Thoracic aorta (tissue), 2 donors: ENCODE measurements at places on chromosomes 12 and 14. TPM values are rescaled to one million over a fixed set of nuclear protein-coding genes. Genes with fewer than 3 reads are reported as not detected.

DNA sequence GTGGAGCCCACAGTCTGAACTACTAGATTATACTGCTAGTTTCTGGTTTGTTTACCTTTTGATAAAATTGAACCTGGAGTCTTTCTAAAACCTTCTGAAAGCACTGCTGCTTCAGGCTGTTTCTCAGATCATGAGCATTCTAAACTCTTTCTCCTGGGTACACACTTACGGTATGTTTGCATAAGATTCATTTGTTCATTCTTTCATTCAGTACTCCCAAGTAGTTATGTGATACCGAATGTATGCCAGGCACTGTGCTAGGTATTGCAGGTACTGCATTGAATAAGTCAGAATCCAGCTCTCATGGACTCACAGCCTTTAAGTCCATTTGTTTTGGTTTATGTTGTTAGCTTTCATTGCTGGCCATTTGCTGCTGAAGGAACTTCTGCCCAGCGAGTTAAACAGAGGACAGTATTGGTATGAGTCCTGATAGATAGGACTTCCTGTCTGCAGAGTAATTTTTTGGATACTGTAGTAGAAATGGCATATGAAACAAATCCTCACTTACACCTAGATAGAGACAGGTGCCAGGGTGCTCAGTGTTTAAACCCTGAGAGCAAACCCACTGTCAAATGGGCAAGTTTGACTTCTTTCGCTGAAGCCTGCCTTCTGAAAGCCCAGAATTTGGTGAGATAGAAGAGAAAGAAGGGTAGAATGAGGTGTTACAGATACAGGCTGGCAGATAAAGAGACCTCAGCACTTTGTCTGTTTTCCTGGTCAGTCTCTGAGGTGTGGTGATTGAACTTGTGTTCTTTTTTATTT lies 2.1 kb downstream of the SUSD6 start:
- no peaks in the 10 kb centered on the region for H3K27me3 ChIP-seq
- peak overlapping the region; percentile 97 for H3K27ac ChIP-seq
- H3K4me3 ChIP-seq, result peak overlapping the region; percentile 90
- no peaks in the 10 kb centered on the region for H3K36me3 ChIP-seq
- peaks cover 70% of the 10 kb centered on the region for H3K4me1 ChIP-seq

- no peaks in the 10 kb centered on the region for H3K36me3 ChIP-seq
- H3K27me3 ChIP-seq, result no peaks in the 10 kb centered on the region
- peaks cover 67% of the 10 kb centered on the region for H3K4me1 ChIP-seq
- DNase-seq, result no peak
These were observed 66.2 kb upstream of the PNMA1 start for GRCh38 chr14:73780391-73780790.

DNA sequence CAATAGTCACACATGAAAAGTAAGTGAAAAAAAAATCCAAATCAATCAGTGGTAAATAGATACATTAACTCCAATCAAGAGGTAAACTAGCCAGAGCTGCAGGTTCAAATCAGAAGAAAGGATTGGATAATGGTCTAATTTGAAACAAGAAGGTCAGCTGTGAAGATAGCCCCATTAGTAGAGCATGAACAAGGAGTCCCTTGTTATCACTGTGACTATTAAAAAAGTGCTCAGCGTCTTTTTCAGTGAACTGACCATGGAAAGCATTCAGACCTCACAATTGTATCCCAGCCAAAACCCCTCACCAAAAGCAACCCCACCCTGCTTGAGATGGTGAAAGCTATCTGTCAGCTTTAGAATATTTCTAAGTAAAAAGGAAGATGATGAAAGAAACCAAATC lies 125.0 kb upstream of the EGLN3 start:
- H3K27ac ChIP-seq, result no peak overlapping the region
- no peaks in the 10 kb centered on the region for H3K4me1 ChIP-seq
- no peak for DNase-seq
- H3K36me3 ChIP-seq, result no peaks in the 10 kb centered on the region
- H3K4me3 ChIP-seq, result no peak overlapping the region
- H3K27me3 ChIP-seq, result no peaks in the 10 kb centered on the region

IL31 gene
- not detected for total RNA-seq

DNA sequence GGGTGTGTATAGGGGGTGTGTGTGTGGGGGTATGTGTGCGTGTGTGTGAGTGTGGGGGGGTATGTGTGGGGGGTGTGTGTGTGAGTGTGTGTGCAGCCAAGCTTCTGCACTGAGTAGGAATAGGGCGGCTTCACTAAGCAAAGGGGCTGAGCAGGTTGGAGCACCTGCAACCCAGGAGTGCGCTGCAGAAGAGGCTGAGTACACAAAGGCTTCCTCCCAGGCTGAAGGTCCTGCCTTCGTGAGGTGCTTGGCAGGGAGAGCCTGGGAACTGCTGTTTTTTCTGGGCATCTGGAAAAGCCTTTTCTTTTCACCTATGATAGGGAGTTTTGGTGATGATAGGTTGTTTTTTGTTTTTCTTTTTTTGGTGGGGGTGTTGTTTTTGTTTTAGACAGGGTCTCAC lies 6.0 kb upstream of the NUDT14 start:
- DNase-seq, result no peak
- no peaks in the 10 kb centered on the region for H3K27me3 ChIP-seq
- no peak overlapping the region for H3K27ac ChIP-seq
- H3K36me3 ChIP-seq, result no peaks in the 10 kb centered on the region
- H3K4me1 ChIP-seq, result no peaks in the 10 kb centered on the region

GRCh38 chr12:56683-57346 lies 9.8 kb upstream of the IQSEC3 start:
- H3K4me3 ChIP-seq, result no peak overlapping the region
- no peak overlapping the region for H3K27ac ChIP-seq
- no peaks in the 10 kb centered on the region for H3K4me1 ChIP-seq
- peaks cover 8% of the 10 kb centered on the region for H3K27me3 ChIP-seq
- H3K36me3 ChIP-seq, result no peaks in the 10 kb centered on the region

ASB2 gene
- 48.3 TPM for total RNA-seq

WNT5B gene
- total RNA-seq, result 2.3 TPM

DNA sequence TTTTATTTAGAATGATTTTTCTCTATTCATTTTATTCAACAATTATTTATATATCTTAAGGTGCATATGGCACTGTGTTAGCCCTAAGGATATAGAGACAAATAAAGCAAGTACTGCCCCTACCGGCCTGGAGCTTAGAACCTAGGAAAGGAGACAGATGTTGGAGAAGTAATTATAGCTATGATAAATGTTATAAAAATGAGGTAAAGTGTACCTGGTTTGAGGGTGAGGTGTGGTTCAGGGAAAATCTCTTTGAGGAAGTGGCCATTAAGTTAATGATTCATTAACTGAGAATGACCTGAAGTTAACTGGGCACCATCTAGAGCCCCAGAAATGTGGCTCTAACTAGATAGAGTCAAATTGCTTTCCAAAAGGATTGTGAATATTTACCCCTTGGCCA lies 31.9 kb downstream of the CDKL1 start:
- H3K27me3 ChIP-seq, result no peaks in the 10 kb centered on the region
- no peak for DNase-seq
- no peaks in the 10 kb centered on the region for H3K36me3 ChIP-seq
- no peaks in the 10 kb centered on the region for H3K4me1 ChIP-seq
- H3K27ac ChIP-seq, result no peak overlapping the region

RNF212B gene
- total RNA-seq, result not detected

- no peaks in the 10 kb centered on the region for H3K27me3 ChIP-seq
- DNase-seq, result no peak
- H3K4me3 ChIP-seq, result no peak overlapping the region
- H3K36me3 ChIP-seq, result no peaks in the 10 kb centered on the region
- H3K4me1 ChIP-seq, result no peaks in the 10 kb centered on the region
These were observed 92.7 kb downstream of the DYRK2 start for GRCh38 chr12:67741270-67741669.

DNA sequence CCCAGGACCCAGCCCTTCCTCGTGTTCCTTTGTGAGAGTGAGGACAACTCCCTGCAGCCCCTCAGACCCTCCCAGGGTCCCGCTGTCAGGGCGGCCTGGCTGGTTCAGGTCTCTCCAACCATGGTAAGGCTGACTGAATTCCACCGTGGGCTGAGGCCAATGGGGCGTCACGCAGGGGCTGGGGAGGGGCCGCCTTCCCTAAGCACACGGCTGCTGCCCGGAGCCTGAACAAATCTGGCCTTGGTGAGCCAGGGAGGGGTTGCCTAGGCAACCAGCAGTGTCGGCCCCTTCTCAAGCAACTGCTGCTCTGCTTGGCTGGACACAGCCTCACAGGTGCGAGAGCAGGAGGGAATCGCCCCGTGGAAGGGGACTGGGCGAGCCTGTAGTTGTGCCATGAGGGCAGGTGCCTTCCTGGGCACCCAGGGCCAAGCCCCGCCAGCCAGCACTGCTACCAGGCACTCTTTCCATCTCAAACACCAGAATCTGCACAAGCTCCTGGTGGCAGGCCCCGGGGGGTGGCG lies 37.0 kb upstream of the GALNT9 start:
- H3K36me3 ChIP-seq, result no peaks in the 10 kb centered on the region
- H3K27ac ChIP-seq, result no peak overlapping the region
- H3K4me3 ChIP-seq, result no peak overlapping the region
- H3K4me1 ChIP-seq, result no peaks in the 10 kb centered on the region

DNA sequence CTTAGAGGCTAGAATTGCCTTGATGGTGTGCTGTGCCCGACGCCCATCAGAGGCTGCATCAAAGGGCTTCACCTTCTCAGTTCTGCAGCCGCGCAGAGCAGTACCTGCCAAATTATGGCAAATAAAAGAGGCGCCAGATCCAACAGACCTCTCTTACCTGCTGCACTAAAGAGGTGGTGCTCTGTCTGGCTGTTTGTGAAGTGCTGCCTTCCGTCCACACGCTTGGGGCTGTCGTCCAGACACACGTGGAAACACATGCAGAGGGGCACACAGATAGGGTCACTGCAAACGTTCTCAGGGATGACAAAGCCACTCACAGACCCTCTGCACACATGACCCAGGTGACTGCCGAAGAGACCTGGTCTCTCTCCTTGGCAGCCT lies 617.5 kb downstream of the VRK1 start:
- H3K4me3 ChIP-seq, result no peak overlapping the region
- no peak overlapping the region for H3K27ac ChIP-seq
- H3K27me3 ChIP-seq, result no peaks in the 10 kb centered on the region
- DNase-seq, result no peak
- no peaks in the 10 kb centered on the region for H3K4me1 ChIP-seq
- H3K36me3 ChIP-seq, result no peaks in the 10 kb centered on the region

DNA sequence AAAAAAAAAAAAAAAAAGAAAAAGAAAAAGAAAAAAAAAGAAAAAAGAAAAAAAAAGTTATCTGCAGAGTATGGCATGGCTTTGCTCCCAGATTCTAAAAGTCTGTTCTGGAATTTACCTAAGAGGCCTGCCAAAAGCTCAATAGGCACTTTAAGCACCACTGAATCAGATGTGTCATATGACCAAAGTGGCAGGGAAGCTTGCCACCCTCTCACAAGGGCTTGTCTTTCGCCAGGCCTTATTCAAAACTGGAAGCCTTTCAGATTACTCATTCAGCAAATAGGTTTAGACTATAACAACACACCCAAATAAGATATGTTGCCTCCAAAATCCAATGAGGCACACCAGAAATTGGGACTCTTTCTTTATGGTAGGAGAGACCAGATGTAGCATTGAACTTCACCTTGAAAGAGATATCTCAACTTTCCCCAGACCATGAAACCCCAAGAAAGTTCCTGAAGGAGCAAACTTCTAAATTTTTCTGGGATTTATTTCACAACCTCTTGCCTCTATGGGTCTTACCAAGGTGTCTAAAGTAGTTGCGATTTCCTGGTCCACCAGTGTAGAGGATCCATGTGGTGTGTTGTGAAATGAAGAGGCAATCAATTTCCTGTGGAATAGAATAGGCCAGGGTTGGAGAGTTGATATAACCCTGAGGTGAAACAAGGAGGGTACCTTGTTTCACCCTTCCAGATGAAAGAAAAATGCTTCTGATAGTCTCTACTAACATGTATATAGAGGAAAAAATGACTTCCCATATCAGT lies 218.8 kb downstream of the DAD1 start:
- DNase-seq, result peak; percentile 39
- H3K4me1 ChIP-seq, result peaks cover 23% of the 10 kb centered on the region
- peak overlapping the region; percentile 78 for H3K27ac ChIP-seq
- no peaks in the 10 kb centered on the region for H3K27me3 ChIP-seq
- H3K4me3 ChIP-seq, result no peak overlapping the region

GRCh38 chr14:51879170-51879569 lies 18.8 kb downstream of the GNG2 start:
- no peak for DNase-seq
- H3K27ac ChIP-seq, result no peak overlapping the region
- H3K27me3 ChIP-seq, result no peaks in the 10 kb centered on the region
- no peaks in the 10 kb centered on the region for H3K36me3 ChIP-seq

KLHL33 gene
- total RNA-seq, result 0.14 TPM

- no peak for DNase-seq
- no peak overlapping the region for H3K4me3 ChIP-seq
- no peaks in the 10 kb centered on the region for H3K27me3 ChIP-seq
- H3K36me3 ChIP-seq, result no peaks in the 10 kb centered on the region
These were observed 14.8 kb upstream of the ETNK1 start for GRCh38 chr12:22610131-22610530.

SLC8B1 gene
- total RNA-seq, result 41.7 TPM

DNA sequence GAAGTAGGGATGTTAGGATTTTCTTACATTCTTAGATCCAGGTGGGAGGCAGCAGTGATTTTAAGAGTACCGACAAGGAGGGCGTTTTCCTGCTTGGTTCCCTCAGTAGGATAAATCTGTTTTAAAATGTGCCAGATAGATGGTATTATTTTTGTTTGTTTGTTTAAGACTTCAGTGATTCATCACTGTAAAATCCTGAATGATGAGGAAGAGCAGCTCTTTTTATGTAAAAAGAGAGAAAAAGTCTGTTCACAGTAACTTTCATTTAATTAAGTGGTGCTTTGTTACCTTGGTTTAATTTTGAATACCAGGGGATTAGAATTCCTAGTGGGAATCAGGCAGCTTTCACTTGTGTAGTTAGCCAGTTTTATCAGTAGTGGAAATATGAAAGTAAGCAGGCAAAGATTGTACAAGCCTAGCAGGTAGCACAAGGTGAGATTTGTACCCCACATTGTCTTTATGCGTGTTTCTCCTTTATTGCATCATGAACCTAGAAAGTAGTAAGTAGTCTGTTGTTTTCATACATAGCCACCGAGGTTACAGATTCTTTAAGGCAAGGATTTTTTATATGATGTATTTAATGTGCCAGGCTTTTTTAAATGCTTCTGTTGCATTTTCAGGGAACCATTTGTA lies 349.6 kb downstream of the CCDC91 start:
- H3K36me3 ChIP-seq, result no peaks in the 10 kb centered on the region
- H3K27ac ChIP-seq, result no peak overlapping the region
- H3K4me3 ChIP-seq, result no peak overlapping the region

CLEC4C gene
- not detected for total RNA-seq
